ENCODE measurements at places on chromosomes 6 and 20.

DNA sequence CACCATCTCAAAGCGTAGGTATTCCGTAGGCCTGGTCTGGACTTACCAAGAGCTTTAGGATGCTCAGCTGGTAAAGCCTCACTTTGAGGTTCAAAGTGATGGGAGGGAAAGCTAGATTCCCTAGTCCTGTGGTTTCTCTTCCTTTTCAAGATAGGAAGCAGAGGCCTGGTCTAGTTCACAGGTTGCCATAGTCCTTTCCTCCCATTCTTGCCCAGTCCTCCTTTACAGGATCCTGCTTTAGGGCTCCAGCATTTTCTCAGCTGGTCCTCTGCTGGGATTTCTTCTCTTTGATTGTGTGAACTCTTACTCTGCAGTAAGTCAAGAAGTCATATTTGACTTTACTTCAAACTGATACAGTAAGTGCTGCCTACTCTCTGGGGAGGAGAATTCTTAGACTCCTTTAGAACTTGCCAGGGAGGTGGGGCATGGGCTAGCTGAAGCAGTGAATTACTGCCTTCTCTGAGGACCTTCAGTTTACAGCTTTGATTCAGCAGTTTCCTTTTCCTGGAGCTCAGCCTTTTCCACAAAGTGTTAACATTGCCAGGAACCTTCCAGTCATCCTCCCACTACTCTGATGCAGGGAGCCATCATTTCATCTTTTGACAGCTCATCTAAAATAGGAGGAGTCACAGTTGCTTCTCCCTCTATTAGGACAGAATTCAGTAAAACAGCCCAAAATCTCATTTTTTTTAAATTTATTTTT, 42.8 kb upstream of the PLCG1 start:
- no peak for DNase-seq

DNA sequence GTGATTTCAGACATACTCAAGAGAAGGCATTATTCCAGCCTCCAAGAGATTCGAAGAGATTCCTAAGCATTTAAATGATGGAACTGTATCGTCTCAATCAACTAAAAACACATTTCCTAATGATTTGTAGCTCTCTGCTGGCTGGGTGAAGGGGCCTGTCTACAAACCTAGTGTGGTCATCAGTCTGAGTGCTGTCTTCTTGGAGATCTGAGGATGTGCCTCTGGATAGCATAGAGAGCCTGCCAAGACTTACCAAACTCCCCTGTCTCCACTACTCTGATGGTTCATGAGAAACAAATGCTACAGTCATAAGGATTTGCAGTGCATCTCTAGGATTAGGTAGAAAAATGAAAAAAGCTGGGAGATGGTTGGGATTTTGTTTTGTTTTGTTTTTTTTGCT, 176.9 kb upstream of the CITED2 start:
- DNase-seq = no peak

GRCh38 chr6:17418281-17419188, 25.1 kb downstream of the CAP2 start:
- no peak for DNase-seq

- no peak for DNase-seq
Measured at GRCh38 chr6:134343066-134343465, 25.2 kb upstream of the SGK1 start.

DNA sequence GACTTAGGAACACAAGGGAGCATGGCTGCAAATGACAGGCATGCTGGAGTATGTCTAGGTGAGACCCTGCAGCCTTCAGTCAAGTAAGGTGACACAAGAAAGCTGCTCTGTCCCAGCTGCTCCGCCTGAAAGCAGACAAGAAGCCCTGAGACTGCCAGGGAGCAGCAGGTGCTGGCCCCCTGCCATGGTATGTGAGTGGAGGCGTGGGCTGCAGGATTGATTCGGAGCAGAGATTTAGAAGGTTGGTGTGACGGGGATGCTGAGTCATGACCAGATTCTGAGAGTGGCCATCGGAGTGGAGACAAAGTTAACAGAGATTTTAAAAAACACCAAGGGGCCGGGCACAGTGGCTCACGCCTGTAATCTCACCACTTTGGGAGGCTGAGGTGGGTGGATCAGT, 17.8 kb downstream of the LRP11 start:
- DNase-seq = no peak

DNA sequence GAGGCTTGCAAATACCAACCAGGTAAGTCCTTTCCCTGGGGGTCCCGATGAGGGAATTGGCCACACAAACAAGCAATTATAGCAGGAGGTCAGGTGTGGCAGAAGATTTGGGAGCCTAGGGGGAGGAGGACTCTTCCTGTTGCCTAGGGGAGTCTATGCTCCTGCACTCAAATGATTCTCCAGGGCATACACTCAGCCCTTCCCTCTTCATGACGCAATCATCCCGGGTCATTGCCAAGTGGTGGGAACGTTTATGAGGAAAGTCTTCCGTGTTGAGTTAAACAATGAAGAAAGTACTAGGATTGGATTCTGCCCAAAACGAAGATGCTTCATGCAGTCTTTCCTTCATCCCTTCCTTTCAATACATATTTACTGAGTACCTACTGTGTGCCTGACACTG, 186.5 kb upstream of the TSHZ2 start:
- DNase-seq = no peak

DNA sequence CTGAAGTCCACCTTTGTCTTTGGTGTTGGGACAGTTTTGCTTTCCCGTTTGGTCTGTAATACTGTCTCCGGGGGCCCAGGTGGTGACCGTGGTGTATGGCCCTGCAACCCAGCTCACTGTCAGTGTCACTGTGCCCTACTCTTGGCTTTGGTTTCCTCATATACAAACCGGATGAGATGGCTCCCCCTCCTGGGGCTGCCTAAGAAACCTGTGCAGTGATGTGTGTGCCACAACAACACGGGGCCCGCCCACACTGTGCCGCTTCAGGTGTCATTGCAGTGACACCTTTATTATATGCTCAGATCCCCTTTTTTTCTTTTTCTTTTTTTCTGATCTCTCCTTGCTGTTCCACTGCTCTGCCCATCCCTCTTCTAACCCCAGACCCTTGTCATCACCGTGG, 73.9 kb downstream of the RAMACL start:
- DNase-seq = peak; percentile 69

DNA sequence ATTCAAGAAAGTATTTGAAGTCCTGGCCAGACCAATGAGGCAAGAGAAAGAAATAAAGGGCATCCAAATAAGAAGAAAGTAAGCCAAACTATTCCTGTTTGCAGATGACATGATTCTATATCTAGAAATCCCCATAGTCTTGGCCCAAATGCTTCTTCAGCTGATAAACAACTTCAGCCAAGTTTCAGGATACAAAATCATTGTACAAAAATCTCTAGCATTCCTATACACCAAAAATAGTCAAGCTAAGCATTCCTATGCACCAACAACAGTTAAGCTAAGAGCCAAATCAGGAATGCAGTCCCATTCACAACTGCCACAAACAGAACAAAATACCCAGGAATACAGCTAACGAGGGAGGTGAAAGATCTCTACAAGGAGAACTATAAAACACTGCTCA, 60.1 kb upstream of the PHIP start:
- DNase-seq = no peak

DNA sequence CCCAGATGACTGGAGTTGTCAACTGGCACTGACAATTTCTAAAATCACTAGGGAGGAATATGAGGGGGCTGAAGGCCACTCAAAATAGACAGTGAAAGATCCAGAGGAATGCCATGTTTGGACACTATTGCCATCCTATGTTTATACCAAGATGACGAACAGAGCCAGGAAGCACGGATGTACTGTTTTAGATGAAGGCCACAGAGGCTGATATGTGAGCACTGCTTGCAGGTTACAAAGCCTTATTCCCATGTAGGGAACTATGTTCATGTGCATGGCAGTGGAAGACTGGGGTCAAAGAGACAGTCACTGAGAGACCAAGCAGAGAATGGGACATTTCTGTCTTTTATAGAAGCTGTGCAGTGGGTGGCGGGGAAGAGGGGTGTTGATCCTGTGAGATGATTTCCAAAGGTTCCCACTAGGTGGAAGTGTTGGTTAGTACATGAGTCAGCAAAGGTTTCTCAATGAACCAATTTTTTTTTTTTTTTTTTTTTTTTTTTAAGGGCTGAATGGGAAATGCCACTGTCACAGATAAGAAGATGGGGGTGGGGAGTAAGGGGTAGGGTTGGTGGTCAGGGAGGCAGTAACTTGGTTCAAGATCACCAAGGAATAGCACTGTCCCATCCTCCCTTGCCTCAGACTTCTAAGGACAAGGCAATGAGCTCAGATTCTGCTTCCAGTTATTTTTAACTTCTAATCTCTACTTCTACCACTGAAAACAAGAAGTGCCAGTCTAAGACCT, 46.7 kb upstream of the MOCS1 start:
- peak; percentile 38 for DNase-seq

DNA sequence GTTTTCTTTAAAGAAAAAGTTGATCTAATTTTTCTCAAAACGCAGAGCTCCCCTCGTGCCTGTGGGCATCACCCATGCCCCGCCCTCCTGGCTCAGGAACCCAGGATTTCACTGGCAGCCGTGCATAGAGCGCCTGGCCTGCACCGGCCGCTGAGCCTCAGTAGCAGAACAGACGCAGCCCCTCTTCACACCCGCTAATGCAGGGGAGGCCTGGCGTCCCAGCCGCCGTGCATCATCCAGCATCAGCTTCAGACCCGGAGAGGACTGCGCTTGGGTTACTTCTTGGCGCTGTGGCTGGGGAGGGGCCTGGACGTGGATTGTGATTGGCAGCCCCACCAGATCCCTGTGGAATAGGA, 18.1 kb downstream of the RBM38 start:
- no peak for DNase-seq

- DNase-seq = no peak
Measured at GRCh38 chr6:32885698-32886286, 31.8 kb downstream of the PSMB9 start.

DNA sequence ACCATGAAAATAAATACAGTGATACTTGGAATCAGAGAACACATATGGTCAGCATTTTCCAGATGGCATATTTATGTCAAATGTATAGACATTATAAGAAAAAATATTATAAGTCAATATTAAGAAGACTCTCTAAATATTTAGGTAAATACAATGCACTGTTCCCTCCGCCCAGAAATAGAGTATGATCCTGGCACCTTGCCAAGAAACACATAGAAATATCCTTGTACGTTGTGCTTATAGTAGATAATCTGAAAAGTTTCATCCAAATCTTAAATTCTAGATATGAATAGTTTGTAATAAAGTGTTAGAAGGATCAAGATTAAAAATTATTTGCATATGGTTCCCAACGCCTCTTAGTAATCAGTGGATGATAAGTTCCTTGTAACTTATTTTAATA, 645.8 kb upstream of the GJE1 start:
- no peak for DNase-seq

GRCh38 chr6:91435630-91436029, 848.8 kb upstream of the MAP3K7 start:
- DNase-seq = no peak

- DNase-seq = no peak
Measured at GRCh38 chr20:33393609-33394008, 7.7 kb downstream of the CDK5RAP1 start.

DNA sequence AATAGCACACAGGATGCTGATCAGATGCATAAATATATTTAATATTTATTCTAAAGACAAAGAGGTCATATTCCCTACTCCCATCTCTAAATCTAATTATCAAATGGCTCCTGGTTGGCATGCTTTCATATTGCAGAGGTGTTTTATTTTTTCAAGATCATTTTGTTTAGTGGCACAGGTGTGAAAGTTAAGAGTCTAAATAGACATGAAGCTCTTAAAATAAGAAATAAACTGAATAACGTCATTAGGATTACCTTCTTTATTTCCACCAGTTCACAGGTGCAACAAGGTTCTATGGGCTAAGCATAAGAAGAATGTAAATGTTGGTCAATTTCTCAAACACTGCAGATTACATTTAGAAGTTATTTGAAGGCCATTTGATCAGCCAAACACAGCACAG, 7.1 kb upstream of the CYP24A1 start:
- no peak for DNase-seq

DNA sequence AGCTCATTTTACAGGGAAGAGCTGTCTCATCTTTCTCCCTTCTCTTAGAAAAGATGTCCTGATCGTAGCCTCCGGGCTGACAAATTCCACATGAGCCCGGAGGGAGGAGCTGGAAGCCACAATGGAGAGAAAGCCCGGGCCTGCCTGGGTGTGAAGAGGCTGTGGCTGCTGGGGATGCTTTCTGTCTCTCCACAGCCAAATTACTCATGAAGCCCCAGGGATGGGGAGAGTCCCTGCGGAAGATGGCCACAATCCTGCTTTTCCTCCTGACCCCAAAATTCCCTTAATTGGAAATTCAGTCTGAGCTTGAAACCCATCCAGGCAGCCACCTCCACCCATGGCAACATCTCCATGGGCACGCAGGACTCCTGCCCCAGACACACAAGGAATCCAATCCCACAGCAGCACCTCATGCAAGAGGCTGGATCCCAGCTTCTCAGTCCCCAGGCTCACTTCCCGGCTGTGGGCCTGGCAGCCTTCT, 32.4 kb downstream of the JPH2 start:
- DNase-seq = no peak

DNA sequence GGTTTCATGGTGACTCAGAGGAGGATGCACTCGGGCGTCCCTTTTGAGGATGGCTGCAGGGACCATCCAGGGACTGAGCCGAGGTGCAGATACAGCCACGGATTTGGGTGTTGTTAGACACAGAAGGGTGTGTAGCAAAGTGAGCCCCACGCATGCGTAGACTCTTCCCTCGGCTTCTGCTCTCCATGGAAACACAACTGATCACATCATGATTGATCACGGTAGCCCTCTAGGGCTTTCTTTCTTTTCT, 606 bp upstream of the ULBP1 start:
- no peak for DNase-seq

DNA sequence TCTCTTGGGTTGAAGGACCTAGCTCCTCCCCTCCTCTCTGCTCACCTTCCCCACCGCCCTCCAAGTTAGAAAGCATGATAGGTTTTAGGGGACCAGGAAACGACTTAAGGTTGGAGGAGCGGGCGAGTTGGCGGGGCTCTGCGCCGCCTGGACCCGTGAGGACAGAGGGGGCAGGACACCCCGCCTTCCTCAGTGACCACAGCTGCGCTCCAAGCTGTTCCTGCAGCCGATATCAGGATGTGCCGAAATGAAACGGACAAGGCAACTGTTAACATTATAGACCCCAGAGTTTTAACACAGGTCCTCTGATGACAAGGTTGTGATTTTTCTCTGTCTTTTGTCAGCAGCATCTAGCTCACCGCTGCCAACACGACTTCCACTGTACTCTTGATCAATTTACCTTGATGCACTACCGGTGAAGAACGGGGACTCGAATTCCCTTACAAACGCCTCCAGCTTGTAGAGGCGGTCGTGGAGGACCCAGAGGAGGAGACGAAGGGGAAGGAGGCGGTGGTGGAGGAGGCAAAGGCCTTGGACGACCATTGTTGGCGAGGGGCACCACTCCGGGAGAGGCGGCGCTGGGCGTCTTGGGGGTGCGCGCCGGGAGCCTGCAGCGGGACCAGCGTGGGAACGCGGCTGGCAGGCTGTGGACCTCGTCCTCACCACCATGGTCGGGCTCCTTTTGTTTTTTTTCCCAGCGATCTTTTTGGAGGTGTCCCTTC, at the start of gene GRM1:
Gene GRM1 (plus strand): TSS at position 212 of the 722 bp plus-strand sequence. CDS start 456 bp downstream, at position 668.
- DNase-seq = no peak

GRCh38 chr6:138529478-138529877, 30.2 kb upstream of the NHSL1 start:
- DNase-seq = no peak
